ENCODE measurements at places on chromosomes 7 and 10.

DNA sequence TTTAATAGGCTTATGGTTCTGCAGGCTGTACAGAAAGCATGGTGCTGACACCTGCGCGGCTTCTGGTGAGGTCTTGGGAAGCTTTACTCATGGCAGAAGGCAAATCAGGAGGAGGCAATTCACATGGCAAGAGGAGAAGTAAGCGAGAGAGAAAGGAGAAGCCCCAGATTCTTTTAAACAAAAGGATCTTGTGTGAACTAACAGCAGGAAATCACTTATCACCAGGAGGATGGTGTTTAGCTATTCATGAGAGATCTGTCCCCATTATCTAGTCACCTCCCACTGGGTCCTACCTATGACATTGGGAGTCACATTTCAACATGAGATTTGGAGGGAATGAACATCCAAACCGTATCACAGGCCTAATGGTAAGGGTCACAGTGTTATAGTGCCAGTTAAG lies 678.0 kb upstream of the KCND2 start:
- DNase-seq, result no peak

GRCh38 chr7:92137557-92137956 lies 3.3 kb upstream of the CYP51A1 start:
- no peak for DNase-seq

DNA sequence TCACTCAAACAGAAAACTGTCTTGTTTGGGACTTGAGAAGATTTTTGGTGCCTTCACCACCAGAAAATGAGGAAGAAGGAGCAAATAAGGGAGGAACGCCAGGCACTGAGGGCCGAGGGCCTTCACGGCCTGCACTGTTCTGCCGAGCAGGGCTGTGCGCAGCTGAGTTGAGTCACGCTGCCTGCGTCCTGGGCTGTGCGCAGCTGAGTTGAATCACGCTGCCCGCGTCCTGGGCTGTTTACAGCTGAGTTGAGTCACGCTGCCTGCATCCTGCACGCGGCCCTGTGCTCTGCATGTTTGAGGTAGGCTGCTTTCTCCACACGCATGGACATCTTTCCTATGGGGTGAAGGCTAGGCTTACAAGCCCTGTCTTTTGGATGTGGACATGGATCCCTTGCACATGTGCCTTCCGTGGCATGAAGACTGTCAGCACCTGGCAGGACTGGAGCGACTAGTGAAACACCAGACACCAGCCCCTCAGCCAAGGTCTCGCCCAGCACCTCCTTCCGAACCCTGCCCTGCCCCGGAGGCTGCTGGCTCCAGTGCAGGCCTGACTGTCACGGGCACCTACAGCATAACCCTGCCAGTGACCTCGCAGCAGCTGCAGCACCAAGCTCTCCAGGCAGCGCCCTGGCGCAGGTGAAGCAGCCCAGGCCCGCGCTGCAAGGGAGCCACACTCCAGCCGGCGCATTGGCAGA lies 96.7 kb downstream of the HTR5A start:
- DNase-seq, result no peak

DNA sequence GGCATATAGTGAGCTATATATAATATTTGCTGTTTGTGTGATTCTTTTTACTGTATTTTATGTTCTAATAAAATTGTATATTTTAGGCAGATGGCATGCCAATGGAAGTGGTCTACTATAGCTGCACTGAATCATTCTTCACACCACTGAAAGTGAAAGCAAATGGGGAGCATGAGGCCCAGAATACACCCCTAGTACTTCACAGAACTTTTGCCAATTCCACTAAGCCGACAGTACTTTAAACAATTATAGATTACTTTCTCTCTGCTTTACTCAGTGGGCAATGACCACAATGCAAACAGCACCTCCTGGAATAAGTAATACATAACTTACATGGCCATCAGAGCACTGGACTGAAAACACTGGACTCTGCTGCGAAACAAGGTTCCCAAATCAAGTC lies 70.2 kb downstream of the ANKRD26 start:
- DNase-seq, result no peak

DNA sequence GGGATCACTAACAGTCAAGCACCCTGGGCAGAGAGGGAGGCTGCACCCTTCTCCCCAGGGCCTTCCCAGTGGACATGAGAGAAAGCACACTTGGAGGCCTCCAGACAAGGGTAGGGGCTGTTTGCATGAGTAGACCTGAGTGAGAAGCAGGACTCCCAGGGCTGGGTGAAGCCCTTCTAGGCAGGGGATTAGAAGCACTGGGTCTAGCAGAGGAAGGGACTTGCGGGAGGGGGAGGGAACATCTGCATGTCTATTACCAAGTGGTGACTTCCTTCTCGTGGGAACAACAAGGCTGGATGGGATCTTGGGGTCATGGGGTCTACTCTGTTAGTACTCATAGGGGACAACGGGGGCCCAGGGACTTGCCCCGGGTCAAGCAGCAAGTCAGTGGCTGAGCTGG lies 67.8 kb downstream of the EMX2 start:
- no peak for DNase-seq

- DNase-seq, result no peak
Observed at GRCh38 chr10:117130346-117130745, 7.7 kb downstream of the VAX1 start.

Measured in immature natural killer cell (primary cell).